COLO829 (cell line): ENCODE measurements at places on chromosomes 2 and 18.

- DNase-seq: no peak
Observed at GRCh38 chr2:223214394-223215253, 162.6 kb downstream of the KCNE4 start.

DNA sequence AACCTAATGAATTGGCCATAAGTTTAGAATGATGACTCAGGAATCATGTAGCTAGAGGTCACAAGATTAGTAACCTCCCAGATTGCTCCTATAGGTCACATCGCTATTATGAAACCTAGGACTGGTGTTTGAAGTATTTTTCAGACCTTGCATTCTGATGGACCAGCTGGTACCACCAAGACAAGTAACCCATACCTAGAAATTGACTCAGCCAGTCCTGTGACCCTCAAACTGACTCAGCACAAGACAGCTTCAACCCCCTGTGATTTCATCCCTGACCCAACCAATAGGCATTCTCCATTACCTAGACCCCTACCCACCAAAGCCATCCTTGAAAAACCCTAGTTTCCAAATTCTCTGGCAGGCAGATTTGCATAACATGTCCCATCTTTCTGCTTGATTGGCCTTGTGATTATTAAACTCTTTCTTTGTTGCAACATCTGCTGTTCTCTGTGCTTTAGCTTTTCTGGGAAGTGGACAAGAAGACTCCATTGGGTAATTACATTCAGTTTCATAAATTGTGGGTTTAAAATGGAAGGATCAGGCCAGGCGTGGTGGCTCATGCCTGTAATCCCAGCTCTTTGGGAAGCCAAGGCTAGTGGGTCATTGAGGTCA lies 254.9 kb downstream of the IRS1 start:
- no peak for DNase-seq

- no peak for DNase-seq
Observed at GRCh38 chr2:47838249-47838648, 55.3 kb downstream of the MSH6 start.

- DNase-seq: no peak
Observed at GRCh38 chr2:8684540-8684877, 2.7 kb downstream of the ID2 start.

DNA sequence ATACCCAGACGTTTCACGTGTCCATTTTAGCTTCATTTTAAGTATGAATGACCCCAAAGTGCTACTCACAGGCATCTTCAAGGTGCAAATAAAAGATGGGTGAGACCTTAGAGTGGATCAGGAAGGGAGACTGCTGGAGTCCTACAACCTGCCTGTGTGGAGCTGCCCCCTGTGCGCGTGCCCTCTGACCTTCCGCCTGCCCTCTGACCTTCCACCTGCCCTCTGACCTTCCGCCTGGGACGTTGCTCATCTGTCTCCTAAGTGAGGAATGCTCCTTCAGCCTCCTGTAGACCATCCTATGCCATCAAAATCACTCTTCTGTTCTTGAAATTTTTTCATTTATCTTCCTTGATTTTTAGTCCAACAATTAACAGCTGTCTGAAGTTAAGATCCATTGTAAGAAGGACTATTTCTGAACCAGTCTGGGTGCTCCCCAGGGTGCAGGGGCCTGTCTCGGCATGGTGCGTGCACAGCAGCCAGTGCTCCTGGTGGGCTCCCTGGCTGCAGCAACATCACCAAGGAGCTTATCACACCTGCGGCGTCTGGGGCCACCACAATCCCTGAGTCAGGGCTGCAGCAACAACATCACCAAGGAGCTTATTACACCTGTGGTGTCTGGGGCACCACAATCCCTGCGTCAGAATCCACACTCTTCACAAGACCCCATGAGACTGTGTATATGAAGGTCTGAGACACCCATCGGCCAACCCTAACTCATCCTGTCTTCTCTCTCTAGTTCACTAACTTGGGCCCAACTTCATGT lies 86.0 kb downstream of the TPO start:
- DNase-seq: no peak

- DNase-seq: no peak
Observed at GRCh38 chr2:6449343-6449742, 416.4 kb downstream of the CMPK2 start.

DNA sequence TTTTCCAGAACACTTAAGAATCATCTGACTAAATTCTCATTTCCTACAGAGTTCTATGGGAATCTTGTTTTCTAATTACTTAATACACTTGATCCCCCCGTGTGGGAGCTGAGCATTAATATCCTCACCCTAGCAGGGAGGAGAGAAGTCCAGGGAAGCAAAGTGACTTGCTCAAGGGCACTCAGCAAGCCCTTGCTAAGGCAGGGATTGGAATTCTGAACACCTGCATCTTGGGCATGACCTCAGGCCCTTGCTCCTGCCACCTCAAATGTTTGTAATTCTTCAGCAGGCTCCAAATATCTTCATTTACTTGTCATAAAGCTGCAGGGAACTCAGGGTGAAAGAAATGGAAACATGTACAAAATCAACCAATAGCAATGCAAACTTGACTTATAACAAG lies 162.4 kb downstream of the GPD2 start:
- no peak for DNase-seq

DNA sequence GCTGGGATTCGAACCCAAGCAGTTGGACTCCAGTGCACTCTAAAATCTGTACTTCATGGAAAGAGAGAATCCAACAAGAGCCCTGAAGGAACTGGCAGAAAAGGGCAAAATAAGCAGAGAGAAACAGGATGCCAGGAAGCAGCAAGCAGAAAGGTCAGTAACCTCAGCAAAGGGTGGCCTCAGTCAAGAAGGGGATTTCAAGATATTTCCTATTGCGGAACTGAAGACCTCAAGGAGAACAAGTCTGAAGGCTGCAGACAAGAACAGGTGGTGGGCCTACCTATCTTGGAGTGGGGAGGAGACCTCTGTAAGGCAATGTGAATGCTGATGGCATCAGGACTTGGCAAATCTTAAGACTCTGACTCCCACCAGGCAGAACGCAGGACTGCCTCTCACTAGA lies 20.1 kb upstream of the MREG start:
- DNase-seq: no peak

DNA sequence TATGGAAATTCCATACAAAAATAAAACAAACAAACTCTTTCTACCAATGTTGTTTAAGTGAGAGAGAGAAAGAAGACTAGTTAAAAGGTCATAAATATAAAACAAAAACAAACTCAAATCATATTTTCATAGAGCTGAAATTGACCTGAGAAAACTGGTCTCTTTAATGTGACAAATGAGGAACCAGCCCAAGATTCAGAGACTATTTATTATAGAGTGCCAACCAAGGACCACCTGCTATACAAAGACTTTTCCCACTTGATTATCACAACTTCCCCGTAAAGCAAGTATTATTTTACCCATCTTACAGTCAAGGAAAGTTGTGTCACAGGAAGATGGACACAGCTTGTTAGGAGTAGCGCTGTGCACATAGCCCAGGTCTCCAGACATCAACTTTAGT lies 13.3 kb downstream of the ANKRD44 start:
- no peak for DNase-seq

DNA sequence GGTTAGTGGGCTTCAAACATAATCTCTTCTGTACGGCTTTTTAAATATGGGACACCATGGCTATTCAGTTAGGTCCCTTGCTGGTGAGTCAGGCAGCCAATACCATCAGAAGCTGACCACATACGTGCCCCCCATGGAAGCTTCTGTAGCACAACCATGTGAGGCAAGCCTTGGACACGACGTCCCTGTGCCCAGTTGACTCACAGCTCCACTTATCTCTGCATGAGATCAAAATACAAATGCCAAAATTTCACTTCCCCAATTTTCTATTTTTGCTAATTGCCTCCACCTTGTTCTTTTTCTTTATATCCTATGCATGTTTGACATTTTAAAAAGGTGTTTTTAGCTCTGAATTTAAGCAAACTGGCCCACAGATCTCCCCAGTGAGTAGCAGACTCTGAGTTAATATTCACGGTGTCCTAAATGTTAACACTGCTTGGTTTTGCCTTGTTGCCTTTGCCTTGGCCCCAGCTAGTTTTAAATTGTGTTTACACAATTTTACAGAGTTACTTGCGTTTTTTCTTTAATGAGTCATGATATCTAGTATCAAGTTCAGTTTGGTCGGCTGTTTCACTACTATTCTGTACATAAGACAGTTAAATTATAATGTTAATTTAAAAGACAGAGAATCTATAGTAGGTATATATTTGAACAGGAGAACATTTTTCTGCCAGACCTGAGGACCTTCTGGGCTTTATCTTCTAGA lies 77.5 kb downstream of the CDCA7 start:
- no peak for DNase-seq

DNA sequence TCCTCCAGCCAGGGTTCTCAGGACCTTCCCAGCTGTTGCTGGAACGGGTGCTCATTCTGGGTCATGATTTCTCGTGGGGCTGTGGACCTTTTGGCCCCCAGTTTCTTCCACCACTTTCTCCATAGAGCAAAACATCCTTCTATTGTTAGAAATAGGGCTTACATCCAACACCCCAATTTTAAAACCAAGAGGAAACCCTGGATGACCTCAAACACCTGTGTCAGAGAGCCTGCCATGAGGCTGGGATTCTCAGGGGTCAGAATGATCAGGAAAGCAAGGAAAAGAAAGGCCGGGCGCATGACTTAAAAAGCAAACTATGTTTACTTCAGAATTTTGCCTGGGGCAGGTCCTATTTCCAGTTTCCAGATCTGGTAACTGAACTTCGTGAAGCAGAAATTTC lies 307.9 kb upstream of the MEIS1 start:
- DNase-seq: no peak

GRCh38 chr2:70904371-70905216 lies 31.1 kb upstream of the ATP6V1B1 start:
- no peak for DNase-seq

- DNase-seq: no peak
Observed at GRCh38 chr18:9671214-9671613, 36.9 kb upstream of the RAB31 start.

DNA sequence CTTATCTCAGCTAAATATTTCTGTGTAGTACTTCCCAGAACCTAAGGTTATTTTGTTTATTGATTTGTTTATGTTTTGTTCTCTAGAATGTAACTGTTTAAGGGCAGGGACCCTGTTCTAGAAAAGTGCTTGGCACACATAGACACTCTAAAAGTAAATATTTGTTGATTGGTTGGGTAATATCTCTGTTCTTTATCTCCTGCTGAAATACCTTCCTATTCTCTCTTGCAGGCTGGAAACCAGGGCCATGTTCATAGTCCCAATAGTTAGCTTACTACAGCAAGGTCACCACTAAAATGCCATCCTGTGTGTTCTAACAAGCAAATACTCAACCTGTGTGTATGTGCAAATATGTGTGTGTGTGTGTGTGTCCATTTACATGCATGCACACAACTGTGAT lies 375.6 kb upstream of the MEIS1 start:
- no peak for DNase-seq

- DNase-seq: no peak
Observed at GRCh38 chr18:36269157-36269556, 28.4 kb upstream of the FHOD3 start.

- no peak for DNase-seq
Observed at GRCh38 chr2:159832858-159833257, 34.9 kb upstream of the CD302 start.

- DNase-seq: no peak
Observed at GRCh38 chr2:225597911-225598310, 198.4 kb downstream of the NYAP2 start.

GRCh38 chr18:79195716-79196683 lies 126.8 kb downstream of the ATP9B start:
- DNase-seq: no peak

DNA sequence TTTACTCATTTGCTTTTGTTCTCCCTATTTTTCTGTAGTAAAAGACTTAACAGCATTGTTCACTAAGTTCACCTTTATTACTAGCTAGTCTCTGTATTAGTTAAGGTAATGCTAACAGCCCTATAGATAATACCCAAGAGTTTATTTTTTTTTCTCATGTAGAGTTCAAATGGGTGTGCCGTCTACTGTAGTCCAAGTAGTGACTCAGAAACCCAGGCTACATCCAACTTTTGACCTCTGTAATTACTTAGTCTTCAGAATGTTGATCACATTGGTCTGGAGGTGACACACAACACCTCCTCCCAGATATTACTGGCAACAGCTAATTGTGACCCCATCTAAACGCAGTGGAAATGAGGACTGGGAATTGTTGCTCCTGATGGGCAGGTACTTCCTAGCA lies 7.7 kb downstream of the COQ10B start:
- DNase-seq: no peak

DNA sequence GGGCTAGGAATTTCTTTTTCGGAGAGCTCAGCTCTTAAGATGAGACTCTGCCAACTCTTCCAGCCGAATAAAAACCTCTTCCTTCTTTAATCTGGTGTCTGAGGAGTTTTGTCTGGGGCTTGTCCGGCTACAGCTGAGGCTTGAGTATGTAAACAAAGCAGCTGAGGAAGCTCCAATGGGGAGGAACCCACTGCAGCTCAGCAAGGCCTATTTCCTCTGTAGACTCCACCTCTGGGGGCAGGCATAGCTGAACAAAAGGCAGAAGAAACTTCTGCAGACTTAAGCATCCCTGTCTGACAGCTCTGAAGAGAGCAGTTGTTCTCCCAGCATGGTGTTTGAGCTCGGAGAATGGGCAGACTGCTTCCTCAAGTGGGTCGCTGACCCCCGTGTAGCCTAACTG lies 838.7 kb downstream of the CCDC85A start:
- no peak for DNase-seq

DNA sequence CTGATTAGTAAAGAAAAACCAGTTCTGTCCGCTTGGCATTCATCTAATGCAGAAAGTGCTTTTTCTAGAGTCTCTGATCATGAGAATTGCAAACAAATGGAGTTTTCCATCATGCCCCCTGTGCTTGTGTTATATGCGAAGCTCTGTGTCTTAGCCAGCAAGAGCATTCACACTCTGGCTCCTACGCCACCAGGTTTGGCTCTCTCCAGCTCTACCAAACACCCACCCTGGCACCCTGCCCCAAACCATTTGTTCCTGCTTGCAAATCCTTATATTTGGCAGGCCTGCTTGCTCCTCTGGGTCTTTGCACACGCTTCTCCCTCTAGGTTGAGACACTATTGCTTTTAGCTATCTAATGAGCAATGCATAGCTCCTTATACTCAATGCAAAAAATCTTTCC lies 204.1 kb upstream of the CYRIA start:
- DNase-seq: no peak

DNA sequence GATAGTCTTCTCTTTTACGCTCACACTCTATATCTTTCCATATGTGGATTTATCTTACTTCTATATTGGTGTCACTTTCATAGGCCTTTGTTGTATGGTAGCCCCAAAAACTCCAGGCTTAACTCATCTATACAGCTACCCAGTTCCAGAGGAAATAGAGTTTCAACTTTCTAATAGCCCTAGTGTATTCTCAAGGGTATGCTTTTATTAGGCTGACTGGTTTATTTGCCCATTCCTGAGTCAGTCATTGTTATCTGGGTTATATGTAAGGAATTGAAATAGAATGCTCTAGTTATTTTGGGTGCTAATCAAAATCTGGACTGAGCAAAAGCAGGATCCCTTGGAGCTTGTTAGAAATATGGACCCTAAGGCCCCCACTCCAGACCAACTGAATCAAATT lies 307.4 kb upstream of the KCNJ3 start:
- DNase-seq: no peak
